Stimulated activated CD4-positive, alpha-beta T cell treated with anti-CD3 and anti-CD28 coated beads, Interleukin-4, amount 100 ng/mL, for 4 hours (primary cell): ENCODE measurements at places on chromosomes 6 and 20.
A peak's percentile ranks its signal among the peaks of the same experiment; 100 is the strongest.

GRCh38 chr6:116017546-116018295, 43.0 kb downstream of the FRK start:
- no peak for DNase-seq

GRCh38 chr20:45822857-45823256, 4.3 kb downstream of the TNNC2 start:
- no peak for DNase-seq

- no peak for DNase-seq
Measured at GRCh38 chr6:90386399-90387382, 90.0 kb upstream of the BACH2 start.

DNA sequence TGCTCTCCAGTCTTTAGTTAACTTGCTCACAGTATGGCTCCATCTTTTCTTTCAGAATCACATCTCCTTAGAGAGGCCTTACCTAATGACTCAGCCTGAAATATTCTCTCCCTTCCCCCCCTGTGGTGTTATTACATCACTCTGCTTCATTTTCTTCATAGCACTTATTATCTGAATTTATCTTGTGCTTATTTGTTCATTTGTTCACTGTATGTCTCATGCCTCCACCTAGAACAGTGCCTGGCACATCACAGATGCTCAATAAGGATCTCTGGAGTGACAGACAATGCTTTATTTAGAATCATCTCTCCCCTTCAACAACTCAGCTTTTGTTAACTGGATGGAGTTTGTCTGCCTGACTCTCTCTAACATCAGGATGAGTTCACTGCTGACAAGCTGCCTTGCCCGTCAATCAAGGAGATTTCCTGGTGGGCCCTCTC, 96.6 kb upstream of the MAN1A1 start:
- DNase-seq, result no peak

GRCh38 chr6:135329851-135330803, 149.0 kb downstream of the MYB start:
- DNase-seq, result no peak

GRCh38 chr6:34644716-34645115, 51.9 kb downstream of the ILRUN start:
- DNase-seq, result no peak

DNA sequence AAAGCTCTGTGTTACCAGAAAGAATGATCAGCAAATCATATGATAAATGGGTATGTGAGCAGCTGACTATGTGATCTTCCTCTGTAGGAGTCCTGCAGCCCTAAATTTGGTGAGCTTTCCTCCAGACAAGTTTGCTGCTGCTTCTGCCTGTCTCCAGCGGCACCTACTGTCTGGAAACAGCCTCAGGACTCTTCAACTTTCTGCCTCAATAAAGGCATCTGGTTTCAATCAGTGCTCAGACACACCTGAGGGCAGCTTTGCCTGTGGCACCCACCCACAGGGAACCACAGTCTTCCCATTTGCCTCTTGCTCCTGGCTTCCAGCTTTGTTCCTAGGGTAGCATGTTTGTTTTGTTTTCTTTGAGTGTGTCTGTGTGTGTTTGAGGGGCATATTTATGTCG, 727.9 kb upstream of the MAN1A1 start:
- no peak for DNase-seq

- DNase-seq, result no peak
Measured at GRCh38 chr6:108113557-108114519, 39.3 kb upstream of the OSTM1 start.

- no peak for DNase-seq
Measured at GRCh38 chr6:128240024-128240428, 280.4 kb downstream of the PTPRK start.

GRCh38 chr20:57007171-57007540, 259.3 kb downstream of the BMP7 start:
- no peak for DNase-seq

DNA sequence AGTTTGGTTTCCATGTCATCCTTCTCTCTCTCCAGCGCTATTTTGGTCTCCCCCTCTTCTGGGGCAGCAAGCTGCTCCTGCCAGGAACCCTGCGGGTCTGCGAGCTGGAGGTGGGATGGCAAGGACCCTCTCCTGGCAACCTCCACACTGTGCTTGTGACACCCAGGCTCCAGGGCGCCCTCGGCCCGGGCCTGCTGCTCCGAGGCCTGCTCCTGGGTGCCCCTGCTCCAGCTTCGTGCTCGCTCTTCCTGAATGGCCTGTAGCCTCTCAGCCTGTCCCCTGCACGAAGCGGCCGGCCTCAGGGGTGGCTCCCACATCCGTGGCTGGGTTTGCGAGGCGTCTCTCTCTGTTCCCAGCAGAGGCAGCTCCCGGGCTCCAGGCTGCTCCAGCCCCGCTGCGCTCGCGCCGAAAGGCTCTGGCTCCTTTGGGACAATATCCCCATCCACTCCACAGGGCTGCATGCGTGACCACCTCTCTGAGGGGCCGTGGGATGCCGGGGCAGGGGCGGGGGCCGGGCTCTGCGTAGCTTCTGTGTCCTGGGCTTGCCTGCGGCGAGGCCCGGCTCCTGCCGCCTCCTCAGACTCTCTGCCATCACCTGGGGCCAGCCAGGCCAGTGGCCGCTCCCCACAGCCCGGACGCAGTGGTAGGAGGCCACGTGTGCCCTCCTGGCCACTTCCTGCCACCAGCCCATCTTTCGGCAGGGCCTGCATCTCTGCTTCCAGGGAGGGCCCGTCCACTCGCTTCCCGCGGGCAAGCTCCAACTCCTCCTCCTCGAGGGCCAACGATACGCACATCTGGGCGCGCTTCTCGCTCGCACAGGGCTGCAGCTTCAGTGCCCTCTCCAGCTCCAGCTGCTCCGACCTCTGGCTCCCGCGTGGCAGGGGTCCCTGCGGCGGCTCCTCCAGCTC, 68.9 kb downstream of the GINS1 start:
- no peak for DNase-seq

GRCh38 chr6:144305567-144305966, 20.4 kb downstream of the UTRN start:
- DNase-seq, result no peak

DNA sequence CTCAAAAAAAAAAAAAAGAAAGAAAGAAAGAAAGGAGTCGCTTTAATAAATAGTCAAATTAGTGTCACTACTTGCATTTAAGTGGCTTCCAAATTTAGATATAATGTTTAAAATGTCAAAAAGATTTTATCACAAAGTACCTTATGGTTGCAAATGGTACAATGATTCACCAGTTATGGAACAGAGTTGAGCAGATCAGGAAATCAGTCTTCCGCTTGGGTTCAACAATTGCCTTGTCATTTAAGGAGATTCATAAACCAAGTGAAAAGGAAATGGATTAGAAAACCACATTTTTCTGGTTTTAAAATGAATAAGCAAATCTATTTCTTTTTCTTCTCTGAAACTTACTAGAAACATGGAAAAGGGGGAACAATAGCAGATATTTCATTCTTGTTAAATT, 94.8 kb upstream of the PTPRT start:
- DNase-seq, result no peak

GRCh38 chr20:62523473-62524203, 47.8 kb upstream of the GATA5 start:
- peak; percentile 52 for DNase-seq

- DNase-seq, result no peak
Measured at GRCh38 chr20:48224533-48225050, 439.3 kb upstream of the SULF2 start.

GRCh38 chr20:38870733-38871559, 55.3 kb upstream of the FAM83D start:
- DNase-seq, result peak; percentile 21

DNA sequence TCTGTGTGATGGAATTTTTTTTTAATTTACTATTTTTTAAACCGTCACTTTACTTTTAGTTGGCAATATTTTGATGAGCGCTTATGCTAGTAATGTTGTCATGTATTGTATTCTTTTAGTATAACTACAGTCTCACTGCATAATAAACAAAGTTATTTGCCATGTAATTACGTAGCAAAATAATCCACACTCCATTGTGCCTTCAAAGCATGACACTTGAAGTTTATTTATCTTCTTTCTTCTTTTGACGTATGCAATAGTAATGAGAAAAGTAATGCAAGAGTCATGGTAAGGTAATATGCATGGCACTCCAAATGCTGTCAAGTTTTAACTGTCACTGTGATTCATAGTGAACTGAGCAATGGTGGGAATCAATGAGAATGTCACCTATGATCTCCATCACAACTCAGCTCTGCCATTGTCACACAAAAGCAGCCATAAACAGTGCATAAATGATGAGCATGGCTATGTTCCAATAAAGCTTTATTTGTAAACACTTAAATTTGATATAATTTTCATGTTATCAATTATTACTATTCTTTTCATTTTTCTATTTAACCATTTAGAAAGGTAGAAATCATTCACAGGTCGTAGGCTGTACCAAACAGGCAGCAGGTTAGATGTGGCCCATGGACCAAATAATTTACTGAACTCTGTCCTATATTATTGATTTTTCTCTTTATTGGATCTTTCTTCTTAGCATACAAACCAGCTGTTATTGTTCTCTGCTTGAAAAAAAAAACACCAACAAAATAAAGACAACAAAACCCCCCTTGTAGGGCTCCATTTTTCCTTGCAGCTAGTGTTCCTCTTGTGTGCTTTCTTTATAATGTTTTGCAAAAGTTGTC, 27.1 kb downstream of the RNF217 start:
- no peak for DNase-seq

GRCh38 chr6:27208042-27208441, 39.5 kb upstream of the PRSS16 start:
- no peak for DNase-seq

DNA sequence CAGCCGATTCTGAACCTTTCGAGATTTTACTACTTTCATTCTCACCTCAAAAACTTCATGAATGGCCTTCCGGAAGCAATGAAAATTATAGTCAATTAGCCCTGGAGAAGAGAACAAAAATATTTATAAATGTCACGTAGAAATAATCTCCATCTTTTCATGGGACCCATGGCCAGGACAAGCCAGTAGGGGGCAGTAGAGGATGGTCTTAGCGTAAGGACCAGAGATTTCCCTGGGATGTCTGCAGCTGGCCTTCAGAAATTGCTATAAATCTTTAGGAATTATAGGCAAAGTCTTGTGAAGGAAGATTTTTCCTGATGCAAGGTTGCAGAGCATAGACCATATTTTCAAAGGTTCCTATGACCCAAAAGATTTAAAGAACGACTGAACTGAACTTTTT, 15.6 kb upstream of the UBE2J1 start:
- DNase-seq, result peak; percentile 52

- no peak for DNase-seq
Measured at GRCh38 chr6:51927450-51927849, 160.0 kb downstream of the PKHD1 start.

DNA sequence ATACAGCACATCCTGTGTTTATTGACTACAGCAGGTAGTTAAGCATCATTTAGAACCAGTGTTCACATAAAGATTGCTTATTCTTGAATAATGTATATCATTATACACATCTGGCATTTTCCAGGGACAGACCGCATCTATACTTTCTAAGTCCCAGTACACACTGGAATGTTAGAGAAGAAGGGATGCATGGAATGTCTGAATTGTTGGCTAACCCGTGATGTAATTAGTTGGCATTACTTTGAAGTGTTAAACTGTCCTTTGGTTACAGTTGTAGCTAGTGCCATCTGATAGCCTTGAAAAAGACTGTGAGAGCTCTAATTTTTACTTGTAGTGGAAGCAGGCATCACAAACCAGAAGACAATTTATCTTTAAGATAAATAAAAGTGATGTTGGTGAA, 29.8 kb upstream of the MCHR2 start:
- DNase-seq, result no peak

DNA sequence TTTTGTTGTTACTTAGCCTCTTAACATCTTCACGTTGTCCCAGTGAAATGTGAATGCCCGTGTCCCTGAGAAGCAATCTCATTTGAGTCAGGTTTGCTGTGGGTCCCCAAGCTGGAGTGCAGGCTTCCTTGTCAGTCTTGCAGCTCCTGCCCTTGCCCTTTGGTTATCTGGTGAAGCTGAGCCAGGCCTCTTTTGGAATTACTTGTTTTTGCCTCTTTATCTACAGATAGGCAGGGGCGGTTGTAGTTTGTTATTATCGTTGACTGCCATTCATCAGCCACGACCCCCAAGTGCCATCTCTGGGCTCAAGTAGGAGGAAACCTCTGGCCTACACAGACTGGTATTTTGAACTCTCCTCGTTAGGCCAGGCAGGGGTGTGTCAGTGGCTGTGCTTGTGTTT, 2.2 kb downstream of the TMEM14C start:
- DNase-seq, result no peak

DNA sequence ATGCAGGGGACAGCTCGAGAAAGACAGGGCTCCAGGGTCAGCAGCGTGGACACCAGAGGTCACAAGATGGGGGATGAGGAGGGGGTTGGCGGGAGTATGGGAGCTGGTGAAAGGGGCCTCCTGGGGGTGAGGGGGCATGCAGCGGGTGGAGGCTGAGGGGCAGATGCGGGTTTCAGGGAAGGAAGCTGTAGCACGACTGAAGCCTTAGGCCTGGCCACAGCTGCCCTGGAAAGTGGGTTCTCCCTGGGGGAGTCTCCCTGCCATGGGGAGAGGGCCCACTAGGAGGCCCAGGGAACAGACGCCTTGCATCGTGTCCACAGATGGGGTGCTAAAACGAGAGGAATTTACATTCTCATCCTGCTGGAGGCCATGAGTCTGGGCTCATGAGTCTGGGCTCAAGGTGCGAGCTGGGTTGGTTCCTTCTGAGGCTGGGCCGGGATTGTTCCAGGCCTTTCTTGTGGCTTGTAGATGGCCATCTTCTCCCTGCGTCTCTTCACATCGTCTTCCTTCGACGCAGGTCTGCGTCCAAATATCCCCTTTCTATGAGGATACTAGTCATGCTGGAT, 18.0 kb downstream of the APCDD1L start:
- DNase-seq, result no peak

DNA sequence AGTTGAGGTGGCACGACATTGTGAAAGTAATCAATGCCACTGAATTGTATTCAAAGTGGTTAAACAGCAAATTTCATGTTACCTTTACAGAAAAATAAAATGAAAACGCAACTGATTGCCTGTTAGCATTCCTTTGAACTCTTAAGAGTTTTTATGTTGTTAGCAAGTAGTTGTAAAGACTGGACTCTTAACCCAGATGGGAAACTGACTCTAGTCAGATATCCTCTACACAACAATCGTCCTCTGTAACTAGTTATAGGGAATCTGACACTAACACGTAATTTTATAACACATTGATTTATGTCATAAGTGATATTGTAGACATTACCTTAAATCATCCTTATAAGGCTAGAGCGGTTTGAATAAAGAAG, 3.0 kb upstream of the FBXO9 start:
- no peak for DNase-seq

GRCh38 chr6:163474581-163474980, 60.1 kb downstream of the QKI start:
- DNase-seq, result no peak
